Posterior cingulate gyrus (tissue), 11 donors: ENCODE measurements at places on chromosomes 1 and 21.

DNA sequence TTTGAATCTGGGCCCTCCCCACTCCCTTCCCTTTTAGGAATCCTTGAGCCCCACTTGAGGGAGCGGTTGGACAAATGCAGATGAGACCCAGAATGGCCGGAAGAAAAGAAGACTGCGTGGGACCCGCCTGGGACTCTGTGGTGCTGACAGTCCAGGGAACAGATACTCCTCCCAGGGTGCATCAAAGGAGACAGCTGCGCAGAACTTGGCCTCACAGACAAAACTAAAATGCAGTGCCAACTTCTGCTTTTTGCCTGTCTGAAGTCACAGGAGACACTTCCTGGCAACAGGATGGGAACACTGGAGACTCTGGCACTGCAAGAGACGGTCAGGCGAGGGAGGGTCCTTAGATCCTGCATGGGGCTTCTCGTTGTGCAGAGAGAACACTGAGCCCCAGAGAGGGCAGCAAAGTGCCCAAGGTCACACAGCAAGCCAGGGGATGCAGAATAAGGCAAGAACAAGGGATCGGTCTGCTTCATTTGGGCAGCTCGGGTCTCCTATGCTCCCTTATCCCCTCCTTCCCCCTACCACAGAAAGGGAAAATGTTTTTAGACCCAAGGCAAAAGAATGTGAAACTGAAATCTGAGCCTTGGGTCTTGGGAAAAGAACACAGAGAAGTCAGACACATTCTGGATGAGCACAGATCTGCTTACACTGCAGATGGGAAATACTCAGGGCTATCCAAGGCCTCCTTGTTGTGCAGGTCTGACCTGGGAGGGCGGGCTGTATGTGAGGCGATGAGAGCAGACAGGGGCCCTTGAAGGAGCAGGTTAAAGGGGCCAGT, 182.4 kb downstream of the TRABD2B start:
- DNase-seq: no peak

DNA sequence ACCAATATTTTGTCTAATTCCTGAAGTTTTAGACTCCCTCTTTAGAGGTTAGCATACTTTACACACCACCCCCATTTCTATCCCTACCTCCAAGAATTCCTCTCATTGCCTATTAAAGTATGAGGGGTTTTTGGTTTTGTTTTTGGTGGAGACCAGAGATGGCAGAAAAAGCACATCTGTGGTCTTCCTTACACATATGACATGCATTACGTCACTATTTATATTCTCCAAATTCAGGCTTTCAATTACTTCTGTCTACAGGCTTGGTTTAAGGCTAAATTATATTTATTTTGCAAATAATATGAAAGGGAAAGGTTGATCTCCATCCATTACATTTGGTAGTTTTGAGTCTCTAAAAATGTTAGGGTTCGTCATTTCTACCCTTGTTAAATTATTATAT, 674.6 kb downstream of the LMO4 start:
- no peak for DNase-seq

DNA sequence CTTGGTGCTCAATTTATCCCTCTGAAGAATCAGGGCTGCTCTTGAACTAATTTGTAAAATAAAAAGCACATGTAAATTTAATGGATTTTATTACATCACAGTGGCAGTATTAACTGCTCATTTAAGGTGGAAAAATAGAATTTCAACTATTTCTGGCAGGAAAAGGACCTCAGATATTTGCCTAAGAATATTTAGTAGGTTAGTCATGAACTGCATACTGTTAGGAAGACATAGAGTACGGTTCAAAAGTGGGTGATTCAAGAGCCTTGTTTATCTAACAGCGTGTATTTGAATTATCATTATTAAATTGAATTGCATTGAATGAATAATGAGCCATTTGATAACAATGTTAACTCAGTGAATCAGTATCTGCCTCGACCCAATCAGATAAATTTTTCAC, 248.8 kb upstream of the PBX1 start:
- no peak for DNase-seq

DNA sequence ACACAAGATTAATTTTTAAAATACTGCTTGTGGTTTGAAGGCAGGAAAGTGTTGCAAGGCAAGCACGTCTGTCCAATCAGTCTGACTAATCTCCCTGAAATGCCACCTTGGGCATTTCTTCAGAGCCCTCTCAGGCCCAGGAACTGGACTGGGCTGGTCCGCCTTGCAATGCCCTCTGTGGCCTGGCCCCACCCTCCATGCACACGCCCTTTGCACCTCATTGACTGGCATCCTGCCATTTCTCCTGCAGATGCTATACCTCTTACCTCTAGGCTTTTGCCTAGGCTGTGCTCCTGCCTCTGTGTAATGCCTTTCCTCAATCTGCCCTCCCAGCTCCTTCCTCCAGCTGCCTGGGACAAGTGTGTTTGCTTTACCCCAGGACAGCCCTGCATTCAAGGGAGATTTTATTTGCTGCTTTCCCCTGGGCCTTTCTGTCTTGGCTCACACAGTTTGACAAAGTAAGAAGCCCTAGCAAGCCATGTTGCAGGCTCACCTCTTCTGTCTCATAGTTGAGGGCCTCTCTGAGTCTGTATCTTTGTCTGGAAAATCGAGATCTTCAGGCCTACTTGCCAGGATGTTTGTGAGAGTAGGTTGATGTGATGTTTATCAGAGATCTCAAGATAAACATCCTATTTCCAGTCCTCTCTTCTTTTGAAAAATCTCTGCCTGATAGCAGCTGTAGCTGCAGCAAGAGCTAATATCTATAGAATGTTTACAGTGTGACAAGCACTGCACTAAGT, 149.2 kb upstream of the JUN start:
- no peak for DNase-seq

GRCh38 chr1:205661429-205662134, 18.7 kb downstream of the SLC45A3 start:
- DNase-seq: peak; percentile 74

DNA sequence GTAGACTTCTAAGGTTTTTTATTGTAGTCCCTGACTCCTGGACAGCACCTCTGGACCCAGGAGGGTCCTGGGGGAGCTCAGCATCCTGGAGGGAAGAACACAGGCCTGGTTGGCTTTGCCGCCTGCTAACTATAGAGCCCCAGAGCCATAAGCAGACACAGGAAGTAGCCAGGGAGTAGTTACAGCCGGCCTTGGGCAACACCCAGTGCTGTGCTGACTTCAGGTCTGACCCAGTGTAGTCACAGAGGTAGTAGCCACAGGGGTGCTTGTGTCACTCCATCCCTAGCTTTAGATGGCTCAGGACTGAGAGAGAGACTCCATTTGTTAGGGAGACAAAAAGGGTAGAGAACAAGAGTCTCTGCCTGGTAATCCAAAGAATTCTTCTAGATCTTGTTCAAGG, 21.9 kb downstream of the MCOLN2 start:
- DNase-seq: no peak

GRCh38 chr1:30684259-30684658, 39.1 kb downstream of the MATN1 start:
- DNase-seq: no peak

- DNase-seq: no peak
Observed at GRCh38 chr1:71080230-71080738, 551 bp downstream of the ZRANB2 start.

GRCh38 chr1:243855616-243856318, 5.7 kb upstream of the AKT3 start:
- no peak for DNase-seq

DNA sequence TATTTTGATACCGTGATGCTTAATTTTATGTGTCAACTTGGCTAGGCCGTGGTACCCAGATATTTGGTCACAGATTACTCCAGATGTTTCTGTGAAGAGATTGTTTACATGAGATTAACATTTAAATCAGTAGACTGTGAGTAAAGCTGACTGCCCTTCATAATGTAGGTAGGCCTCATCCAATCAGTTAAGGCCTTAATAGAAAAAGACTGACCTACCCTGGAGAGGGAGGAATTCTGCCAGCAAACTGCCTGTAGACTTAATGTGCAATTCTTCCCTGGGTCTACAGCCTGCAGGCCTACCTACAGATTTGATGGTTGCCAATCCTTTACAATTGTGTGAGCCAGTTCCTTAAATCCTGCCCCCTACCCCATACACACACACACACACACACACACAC, 4.3 kb downstream of the SETSIP start:
- DNase-seq: no peak

- no peak for DNase-seq
Observed at GRCh38 chr1:64488862-64489261, 18.9 kb downstream of the CACHD1 start.

DNA sequence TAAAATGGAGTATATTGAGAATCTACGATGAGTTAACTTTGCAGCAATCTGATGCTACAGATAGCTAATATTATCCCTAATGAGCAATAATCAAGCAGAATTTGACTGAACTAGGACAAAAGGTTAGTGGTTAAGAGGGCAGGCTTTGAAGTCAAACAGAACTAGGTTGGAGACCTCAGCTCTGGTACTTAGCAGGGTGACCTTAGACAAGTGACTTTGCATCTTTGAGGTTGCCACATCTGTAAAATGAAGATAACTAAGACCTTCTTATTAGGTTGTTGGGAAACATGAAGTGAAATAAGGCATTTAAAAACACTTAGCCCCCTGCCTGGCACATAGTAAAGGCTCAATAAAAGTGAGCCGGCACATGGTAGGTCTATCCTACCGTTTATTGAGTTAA, 4.3 kb upstream of the FUCA1 start:
- no peak for DNase-seq

DNA sequence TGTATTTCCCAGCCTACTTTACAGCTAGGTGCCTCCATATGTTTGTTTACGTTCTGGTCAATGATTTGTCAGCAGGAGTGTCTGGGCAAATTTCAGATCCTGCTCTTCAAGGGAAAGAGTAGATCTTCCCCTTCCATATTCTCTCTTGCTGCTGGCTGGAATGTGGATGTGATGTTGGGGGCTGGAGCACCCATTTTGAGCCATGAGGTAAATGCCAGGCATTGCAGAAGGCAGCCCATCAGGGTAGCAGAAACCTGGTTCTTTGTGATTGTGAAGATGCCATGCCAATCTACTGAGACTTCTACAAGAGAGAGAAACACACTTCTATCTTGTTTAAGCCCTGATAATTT, 25.1 kb downstream of the RUNX1 start:
- no peak for DNase-seq

- DNase-seq: no peak
Observed at GRCh38 chr1:223244366-223245103, 101.5 kb upstream of the TLR5 start.
